ENCODE measurements at places on chromosomes 1 and 21. TPM values are rescaled to one million over a fixed set of nuclear protein-coding genes. Genes with fewer than 3 reads are reported as not detected.

Gene EIF4G3
- total RNA-seq = 86.8 TPM

DNA sequence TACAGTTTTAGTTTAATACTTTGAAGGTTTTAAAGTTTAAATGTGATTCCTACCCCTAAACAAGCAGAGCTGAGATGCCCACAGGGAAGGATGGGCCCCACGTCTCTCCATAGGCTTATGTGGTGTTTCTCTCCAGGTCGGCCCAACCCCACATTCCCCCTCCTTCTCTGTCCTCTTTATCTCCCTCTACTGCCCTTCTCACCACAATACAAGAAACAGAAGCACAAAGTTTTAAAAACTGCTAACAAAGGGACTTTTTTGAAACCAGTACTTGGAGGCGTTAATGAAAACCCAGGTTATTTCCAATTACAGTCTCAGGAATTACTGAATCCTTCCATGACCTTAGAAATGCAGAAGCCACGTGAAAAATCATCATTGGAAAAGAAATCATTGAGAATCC lies 324.0 kb downstream of the NTNG1 start:
- no peak overlapping the region for H3K27ac ChIP-seq
- H3K27me3 ChIP-seq = no peaks in the 10 kb centered on the region
- DNase-seq = peak; percentile 15

Gene UBL4B
- not detected for total RNA-seq

DNA sequence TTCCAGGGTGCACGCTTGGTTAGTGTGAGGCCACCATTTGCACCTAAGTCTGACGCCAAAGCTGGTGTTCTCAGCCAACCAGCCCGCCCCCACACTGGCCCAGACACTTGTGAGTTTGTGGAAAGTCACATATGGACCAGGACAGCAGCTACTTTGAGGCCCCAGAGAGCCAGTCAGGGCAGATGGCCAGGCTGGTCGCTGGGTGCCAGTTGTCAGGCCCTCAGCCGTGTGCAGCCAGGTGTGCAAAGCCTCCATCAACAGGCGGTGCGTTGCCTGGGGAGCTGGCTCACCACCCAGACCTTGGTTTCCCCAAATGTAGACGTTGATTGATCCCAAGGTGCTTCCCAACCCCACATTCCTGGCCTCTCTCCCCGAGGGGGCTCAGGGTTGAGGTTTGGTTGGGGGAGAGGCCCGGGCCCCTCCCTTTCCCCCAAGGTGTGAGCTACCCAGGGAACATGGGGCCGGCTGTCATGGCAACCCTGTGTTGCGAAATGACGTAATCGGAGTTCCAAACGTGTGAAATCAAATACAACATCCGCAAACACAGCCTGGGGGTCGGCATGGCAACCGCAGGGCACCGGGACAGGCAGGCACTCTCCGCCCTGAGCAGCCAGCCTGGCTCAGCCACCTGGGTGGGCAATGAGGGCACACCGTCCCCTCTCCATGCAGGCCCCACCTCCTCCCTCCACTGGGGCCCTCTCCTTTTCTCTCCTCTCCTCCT lies 42.2 kb upstream of the WNT4 start:
- no peaks in the 10 kb centered on the region for H3K36me3 ChIP-seq
- H3K27me3 ChIP-seq = peaks cover 44% of the 10 kb centered on the region
- H3K27ac ChIP-seq = no peak overlapping the region
- peak; percentile 18 for DNase-seq

Gene KCNT2
- total RNA-seq = 1.2 TPM

GRCh38 chr1:6614019-6614928 lies 743 bp downstream of the PHF13 start:
- peaks cover 27% of the 10 kb centered on the region for H3K36me3 ChIP-seq
- peak; percentile 64 for DNase-seq
- H3K27me3 ChIP-seq = no peaks in the 10 kb centered on the region
- H3K27ac ChIP-seq = peak overlapping the region; percentile 88

Gene KIF21B
- 1.5 TPM for total RNA-seq

GRCh38 chr1:193285641-193286040 lies 99.2 kb upstream of the B3GALT2 start:
- no peaks in the 10 kb centered on the region for H3K27me3 ChIP-seq
- no peaks in the 10 kb centered on the region for H3K36me3 ChIP-seq
- no peaks in the 10 kb centered on the region for H3K4me1 ChIP-seq
- no peak overlapping the region for H3K27ac ChIP-seq
- no peak for DNase-seq

- no peak for DNase-seq
- no peaks in the 10 kb centered on the region for H3K4me1 ChIP-seq
- H3K27me3 ChIP-seq = peaks cover 22% of the 10 kb centered on the region
- no peak overlapping the region for H3K4me3 ChIP-seq
Observed at GRCh38 chr1:152673016-152673415, 2.1 kb upstream of the LCE2C start.

Gene LMX1A
- total RNA-seq = not detected

DNA sequence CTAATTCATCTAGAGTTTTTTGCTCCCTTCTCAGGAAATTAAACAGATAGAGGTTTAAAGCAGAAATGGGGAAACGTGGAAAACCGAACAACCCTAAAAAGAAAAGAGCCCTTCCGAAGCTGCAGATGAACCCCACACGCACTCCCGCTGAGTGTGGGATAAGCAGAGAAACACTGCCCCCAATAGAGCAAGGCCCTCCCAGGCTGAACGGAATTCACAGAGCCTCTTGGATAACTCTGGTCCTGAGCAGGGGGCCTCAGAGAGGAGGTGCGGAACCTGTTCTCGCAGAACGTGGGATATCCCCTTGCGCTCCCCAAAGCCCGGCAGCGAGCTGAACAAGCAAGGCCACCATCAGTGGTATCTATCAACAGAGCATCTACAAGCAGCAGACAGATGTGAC lies 44.9 kb downstream of the SSBP3 start:
- DNase-seq = no peak
- no peak overlapping the region for H3K4me3 ChIP-seq
- no peaks in the 10 kb centered on the region for H3K36me3 ChIP-seq
- no peak overlapping the region for H3K27ac ChIP-seq

GRCh38 chr21:35102488-35103371 lies 53.6 kb upstream of the RUNX1 start:
- no peak overlapping the region for H3K27ac ChIP-seq
- H3K4me3 ChIP-seq = no peak overlapping the region
- no peaks in the 10 kb centered on the region for H3K36me3 ChIP-seq
- no peaks in the 10 kb centered on the region for H3K4me1 ChIP-seq
- no peaks in the 10 kb centered on the region for H3K27me3 ChIP-seq
- no peak for DNase-seq

DNA sequence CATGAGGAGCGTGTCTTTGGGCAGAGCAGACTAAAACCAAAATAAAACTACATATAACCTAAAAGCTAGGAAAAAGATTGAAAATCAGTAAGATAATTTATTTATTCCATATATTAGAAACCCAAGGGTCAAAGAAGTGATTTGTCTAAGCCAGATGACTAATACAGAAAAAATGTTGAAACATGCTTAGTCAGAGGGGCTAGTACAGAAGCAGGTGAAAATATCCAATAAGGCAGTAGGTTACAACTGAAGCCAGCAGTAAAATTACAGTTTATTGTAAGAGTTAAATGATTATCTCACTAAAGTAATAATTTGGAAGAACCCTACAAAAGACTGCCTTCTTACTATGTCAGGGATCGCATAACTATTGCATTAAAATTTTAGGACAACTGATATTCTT lies 1190.9 kb upstream of the PRMT6 start:
- no peaks in the 10 kb centered on the region for H3K4me1 ChIP-seq
- H3K27me3 ChIP-seq = no peaks in the 10 kb centered on the region
- no peak overlapping the region for H3K4me3 ChIP-seq
- H3K36me3 ChIP-seq = no peaks in the 10 kb centered on the region
- no peak overlapping the region for H3K27ac ChIP-seq

Gene RCSD1
- not detected for total RNA-seq

Gene MEX3A
- 92.5 TPM for total RNA-seq

- H3K4me1 ChIP-seq = no peaks in the 10 kb centered on the region
- no peak for DNase-seq
- H3K27me3 ChIP-seq = no peaks in the 10 kb centered on the region
Observed at GRCh38 chr1:228299211-228299610, 91.4 kb downstream of the OBSCN start.

DNA sequence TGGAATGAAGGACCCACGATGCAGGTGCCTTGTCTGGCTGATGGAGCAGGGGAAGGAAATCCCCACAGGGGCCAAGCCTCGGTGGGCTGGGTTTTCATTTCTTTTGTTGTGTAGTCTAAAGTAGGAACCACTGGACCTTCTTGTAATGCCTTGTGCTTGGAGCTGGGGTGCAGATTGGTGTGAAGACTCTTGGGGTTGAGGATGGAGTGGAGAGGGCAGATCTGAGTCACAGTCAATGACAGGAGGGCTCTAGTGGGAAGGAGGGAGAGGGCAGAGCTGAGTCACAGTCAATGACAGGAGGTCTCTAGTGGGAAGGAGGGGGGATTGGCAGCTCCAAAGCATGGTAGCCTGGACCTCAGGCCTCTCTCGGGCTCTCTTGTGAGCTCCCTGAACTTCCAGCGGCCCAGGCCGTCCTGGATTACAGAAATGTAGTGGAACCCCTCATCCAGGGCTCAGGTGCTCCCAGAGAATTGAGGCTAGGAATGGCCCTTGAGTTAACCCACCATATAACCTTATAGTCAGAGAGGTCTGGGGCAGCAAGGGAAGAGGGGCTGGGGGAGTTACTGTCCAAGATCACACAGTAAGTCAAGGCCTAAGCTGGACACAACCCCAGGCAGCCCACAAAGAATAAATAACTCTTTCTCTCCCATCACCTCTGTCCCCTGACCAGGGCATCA lies 313.8 kb downstream of the MATN1 start:
- DNase-seq = no peak
- no peaks in the 10 kb centered on the region for H3K27me3 ChIP-seq
- no peaks in the 10 kb centered on the region for H3K36me3 ChIP-seq
- H3K27ac ChIP-seq = no peak overlapping the region
- H3K4me1 ChIP-seq = peaks cover 19% of the 10 kb centered on the region

Gene OR2T29
- not detected for total RNA-seq

DNA sequence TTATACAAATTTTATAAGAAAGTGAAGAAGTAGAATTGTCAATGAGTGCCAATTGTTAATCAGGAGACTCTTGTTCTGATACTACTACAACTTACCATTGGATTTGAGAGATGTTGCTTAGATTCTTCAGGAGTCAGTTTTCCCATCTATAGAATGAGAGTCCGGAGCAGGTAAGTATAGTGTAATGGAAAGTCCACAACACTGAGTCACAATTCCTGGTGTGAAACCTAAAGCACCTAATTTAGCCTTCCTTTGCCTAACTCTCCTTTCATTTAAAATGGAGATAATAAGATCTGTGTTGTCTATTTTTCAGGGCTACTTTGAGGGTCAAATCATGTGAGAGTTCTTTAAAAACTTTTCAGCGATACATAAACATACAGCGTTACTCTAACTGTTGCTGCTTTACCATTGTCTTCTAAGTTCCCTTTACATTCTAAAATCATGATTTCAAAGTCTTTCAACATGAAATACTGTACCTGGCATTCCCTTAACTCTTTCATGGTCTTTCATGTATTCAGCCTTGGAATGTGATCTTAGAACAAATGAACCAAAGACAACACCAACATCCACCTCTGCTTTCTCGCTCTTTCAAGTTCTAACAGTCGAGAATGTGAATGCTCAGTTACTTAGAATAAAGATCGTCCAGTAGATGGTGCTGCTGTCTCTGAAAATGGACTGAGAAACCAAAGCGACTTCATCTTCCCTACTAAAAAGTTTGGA lies 90.9 kb downstream of the SLC30A10 start:
- no peak overlapping the region for H3K27ac ChIP-seq
- H3K4me3 ChIP-seq = no peak overlapping the region
- peak; percentile 65 for DNase-seq

- H3K4me1 ChIP-seq = peaks cover 5% of the 10 kb centered on the region
- H3K4me3 ChIP-seq = no peak overlapping the region
- no peaks in the 10 kb centered on the region for H3K36me3 ChIP-seq
Observed at GRCh38 chr1:108556499-108556898, 3.4 kb upstream of the EEIG2 start.

Gene ITGB2
- total RNA-seq = 7.4 TPM
